Adrenal gland (tissue), 19 donors: ENCODE measurements at places on chromosomes 3 and 15. TPM values are rescaled to one million over a fixed set of nuclear protein-coding genes. Genes with fewer than 3 reads are reported as not detected.

GOLGA6L6 gene
- not detected for polyA plus RNA-seq

CCDC54 gene
- not detected for polyA plus RNA-seq

NR1I2 gene
- polyA plus RNA-seq, result 0.27 TPM

PLOD2 gene
- 56.8 TPM for polyA plus RNA-seq

GPX1 gene
- 567 TPM for polyA plus RNA-seq

TM4SF18 gene
- polyA plus RNA-seq, result 4.3 TPM

ZCWPW2 gene
- polyA plus RNA-seq, result 1.4 TPM

FOXB1 gene
- polyA plus RNA-seq, result not detected

MTHFS gene
- 25.8 TPM for polyA plus RNA-seq

GREM1 gene
- 0.08 TPM for polyA plus RNA-seq

MLH1 gene
- 77.6 TPM for polyA plus RNA-seq

CYP1A1 gene
- not detected for polyA plus RNA-seq
